ENCODE measurements at places on chromosomes 2 and 18.

- DNase-seq: no peak
Observed at GRCh38 chr2:3114406-3115185, 263.0 kb downstream of the EIPR1 start.

DNA sequence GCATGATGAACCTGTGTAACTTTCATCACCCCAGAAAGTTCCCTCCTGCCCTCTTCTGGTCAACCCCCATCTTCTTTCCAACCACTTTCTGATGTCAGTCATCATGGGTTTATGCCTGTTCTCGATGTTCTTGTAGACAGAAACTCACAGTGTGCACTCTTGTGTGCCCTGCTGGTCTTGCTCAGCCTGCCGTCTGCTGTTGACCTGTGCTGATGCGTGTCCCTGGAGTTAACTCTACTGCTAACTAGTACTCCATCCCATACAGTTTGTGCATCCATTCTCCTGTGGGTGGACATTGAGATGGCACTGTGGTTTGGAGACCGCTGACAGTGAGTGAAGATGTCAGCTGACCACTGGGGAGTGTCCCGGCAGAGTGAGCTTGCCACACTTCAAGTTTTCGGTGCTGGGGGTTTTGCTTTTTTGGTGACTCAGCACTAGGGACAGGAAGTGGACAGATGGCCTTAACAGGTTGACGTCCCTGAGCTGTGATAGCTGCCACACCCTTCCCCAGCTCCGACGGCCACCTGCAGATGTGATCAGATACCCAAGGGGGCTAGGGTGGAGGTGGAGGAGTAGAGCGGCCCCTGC lies 14.8 kb downstream of the KLHL29 start:
- DNase-seq: no peak

DNA sequence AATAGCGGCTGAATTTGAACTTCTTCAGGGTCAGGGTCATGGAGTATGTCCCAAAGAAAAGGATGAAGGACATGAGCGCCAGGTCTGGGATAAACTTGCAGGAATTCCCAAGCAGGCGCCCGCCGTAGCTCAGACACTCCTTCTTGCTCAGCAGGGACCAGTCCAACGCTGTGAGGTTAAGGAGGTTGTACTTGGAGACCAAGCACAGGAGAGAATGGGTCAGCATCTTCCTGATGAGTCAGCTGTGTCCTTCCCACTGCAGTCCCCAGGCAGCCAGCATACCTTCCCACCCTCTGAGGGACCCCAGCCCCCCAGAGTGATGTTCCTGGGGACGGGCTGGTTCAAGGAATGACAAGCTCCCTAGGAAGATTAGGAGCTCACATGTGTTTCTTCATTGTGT lies 40.9 kb downstream of the MTHFD2 start:
- no peak for DNase-seq

DNA sequence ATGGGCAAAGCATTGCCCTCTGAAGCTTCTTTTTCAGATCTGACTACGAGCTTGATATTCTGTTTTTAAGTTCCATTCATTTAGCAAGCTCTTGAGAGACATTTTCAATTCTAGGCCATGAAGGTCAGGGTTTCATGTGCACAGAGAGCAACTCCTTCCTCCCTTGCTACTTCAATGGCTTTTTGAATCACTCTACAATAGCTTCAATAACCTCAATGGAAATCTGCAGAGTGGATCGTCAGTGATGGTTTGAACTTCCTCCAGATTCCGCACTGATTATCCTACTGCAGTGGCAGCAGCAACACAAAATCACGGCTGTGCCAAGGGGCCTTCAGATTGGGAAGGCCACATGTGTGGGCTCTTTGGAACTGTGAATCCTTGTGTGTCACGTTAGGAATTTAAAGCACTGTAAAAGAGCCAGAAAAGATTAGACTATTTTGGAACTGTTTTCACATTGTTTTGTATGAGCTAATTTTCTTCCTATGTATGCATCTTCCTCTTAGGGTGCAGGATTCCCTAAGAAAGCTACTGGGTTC lies 88.4 kb upstream of the MGAT4A start:
- no peak for DNase-seq

GRCh38 chr2:27976308-27976707 lies 85.8 kb downstream of the BABAM2 start:
- no peak for DNase-seq

- no peak for DNase-seq
Observed at GRCh38 chr2:96156011-96156820, 11.0 kb upstream of the DUSP2 start.

- DNase-seq: no peak
Observed at GRCh38 chr2:191215230-191215629, 30.0 kb upstream of the MYO1B start.

DNA sequence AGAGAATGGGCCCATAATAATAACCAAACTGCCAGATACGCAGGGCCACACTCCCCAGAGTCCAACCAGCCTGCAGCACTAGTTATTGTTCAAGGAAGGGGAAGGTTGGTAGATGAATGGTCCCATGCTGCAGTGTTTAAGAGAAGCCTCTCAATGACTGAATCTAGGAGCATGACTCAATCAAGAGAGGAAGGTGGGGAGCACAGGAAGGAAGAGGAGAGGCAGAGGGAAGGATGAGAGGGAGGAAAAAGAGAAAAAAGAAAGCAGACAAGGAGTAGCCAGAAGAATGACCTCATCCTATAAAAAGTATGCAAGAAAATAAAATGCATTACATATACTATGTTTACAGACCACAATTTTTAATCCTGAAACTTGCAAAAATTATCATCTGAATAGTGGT lies 174.5 kb downstream of the TCF4 start:
- no peak for DNase-seq

DNA sequence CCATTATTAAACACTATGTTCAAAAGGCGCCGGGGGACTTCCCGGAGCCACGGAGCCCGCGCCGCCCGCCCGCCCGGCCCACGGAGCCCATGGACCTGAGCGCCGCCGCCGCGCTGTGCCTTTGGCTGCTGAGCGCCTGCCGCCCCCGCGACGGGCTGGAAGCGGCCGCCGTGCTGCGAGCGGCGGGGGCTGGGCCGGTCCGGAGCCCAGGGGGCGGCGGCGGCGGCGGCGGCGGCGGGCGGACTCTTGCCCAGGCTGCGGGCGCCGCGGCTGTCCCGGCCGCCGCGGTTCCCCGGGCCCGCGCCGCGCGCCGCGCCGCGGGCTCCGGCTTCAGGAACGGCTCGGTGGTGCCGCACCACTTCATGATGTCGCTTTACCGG lies 197 bp downstream of the GDF7 start:
- DNase-seq: no peak

GRCh38 chr18:43159926-43160325 lies 44.4 kb upstream of the RIT2 start:
- no peak for DNase-seq

DNA sequence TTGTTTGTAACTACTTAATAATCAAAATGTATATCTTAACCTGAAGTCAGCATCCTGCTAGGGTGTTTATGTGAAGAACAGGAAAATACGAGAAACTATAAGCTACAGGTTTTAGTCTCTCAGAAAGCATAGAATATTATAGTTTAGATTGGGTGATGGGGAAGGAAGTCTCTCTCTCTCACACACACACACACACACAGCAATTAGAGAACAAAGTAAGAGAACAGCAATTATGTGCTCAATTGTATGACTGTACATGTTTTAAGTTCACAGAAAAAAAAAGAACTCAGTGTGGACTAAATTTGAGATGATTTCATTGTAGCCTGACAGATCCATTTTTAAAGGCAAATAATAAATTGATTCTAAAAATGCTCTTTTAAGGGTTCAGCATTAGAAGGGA lies 94.3 kb upstream of the ZNF516 start:
- DNase-seq: no peak

DNA sequence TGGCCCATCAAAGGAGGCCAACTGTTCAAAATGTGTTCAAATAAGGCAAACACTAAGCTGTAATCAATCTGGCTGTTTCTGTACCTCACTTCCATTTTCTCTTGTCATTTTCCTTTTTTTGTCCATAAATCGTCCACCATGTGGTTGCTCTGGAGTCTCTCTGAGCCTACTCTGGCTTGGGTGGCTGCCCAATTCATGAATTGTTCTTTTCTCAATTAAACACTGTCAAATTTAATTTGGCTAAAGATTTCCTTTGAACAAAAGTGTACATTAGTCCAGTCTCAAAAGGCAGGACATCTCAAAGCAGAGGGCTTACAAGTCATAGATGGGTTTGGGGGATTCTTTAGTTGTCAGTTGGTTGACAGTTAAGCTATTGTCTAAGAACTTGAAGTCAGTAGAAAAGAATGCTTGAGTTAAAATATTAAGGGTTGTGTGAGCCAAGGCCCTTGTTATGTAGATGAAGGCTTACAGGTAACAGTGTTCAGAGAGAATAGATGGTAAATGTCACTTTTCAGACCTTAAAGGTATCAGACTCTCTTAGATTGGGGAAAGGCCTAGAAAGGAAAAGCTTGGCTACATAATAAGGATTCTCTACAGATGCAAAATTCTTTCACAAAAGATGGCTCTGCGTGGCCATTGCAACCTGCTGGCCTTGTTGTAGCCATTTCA lies 831.2 kb upstream of the CDH2 start:
- DNase-seq: no peak

- no peak for DNase-seq
Observed at GRCh38 chr2:64792995-64793639, 139.4 kb upstream of the SERTAD2 start.

- DNase-seq: no peak
Observed at GRCh38 chr2:104818264-104818663, 35.7 kb upstream of the POU3F3 start.

GRCh38 chr18:67318651-67319050 lies 197.9 kb downstream of the DSEL start:
- no peak for DNase-seq

DNA sequence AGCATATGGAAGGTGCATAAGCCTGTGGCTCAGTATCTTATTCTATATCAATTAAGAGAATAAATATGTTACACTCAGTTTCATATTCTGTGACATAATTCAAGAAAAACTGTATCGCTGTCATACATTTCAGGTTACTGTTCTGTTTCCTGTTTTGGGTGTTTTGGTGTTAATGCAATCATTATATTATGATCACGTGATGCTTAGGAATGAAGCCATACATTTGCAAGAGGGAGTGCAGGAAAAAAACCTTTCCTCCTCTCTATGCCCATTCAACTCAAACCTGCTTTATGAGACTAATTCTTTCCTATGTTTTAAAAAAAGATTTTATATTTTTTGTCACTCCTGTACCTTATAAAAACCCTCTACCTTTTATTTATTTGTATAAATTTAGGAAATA lies 120.8 kb upstream of the DDX18 start:
- no peak for DNase-seq

DNA sequence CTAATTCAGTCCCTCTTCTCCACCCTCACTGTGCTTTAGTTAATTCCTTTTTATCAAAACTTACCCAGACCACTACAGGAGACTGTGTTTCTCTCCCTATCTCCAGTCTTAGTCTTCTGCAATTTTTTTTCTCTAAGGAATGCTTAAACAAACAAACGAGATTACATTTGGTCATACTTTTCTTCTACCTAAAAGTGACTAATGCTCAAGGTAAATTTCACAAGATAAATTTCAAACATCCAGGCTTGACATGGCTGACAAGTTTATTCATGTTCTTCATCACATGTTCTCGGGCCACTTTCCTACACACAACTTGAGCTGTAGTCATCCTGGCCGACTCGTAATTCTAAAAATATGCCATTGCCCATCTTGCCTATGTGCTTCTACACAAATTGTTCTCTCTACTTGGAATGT lies 23.2 kb upstream of the ACSL3 start:
- DNase-seq: no peak

DNA sequence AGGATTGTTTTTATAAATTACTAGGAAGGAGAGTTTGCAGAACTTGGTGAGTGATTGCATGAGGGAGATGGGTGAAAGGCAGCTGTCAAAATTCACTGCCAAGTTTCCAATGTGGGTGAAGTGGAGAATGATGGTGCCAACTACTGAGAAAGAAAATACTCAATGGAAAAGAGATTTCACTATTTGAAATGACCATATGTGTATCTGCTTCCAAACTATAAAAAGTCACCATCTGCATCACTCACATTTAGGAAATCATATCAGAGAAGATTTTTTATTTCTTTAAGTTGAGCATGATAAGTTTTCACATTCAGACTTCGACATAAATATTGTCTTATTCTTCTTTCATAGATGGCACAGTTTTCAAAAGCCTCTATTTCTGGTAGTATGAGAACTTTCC lies 570.0 kb upstream of the DSEL start:
- DNase-seq: no peak

- no peak for DNase-seq
Observed at GRCh38 chr2:198343471-198343870, 539.1 kb downstream of the PLCL1 start.

DNA sequence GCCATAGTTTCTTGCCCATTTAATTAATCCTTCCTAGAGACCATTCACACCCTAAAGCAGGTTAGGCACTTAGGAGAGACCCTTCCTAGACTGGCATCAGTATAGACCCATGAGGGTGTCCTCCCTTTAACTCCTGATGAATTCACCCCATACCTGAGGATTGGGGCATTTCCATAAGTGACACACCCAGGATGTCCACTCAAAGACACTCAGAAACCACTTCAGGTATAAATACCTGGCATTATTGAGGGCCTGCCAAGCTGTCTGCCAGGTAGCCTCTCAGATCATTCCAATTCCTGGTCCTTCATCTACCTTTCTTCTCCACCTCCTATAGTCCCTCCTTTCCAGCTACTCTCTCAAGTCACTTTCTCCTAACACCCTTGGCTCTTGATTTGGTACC lies 57.5 kb upstream of the SLC14A2 start:
- DNase-seq: no peak

GRCh38 chr2:29583548-29584156 lies 337.7 kb downstream of the ALK start:
- no peak for DNase-seq

DNA sequence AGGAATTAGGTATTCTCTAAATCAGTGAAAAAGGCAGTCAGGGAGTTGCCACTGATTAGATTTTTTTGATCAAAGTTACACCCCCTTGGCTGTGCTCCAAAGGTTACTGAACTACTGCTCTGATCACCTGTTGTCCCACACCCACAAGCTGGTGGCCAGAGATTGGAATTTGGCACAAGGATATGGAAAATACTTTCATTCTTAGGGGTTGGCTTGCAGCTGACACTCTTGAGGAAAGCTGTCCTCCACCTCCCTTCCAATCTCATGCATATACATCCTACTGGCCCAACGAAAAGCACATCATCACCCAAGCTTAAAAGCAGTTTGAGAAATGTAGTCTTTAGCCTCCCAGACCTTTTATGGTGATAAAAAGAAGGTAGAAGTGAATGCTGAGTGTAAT lies 329.5 kb upstream of the CHAC2 start:
- no peak for DNase-seq

- no peak for DNase-seq
Observed at GRCh38 chr18:9008709-9009635, 93.5 kb upstream of the NDUFV2 start.
